ENCODE measurements at places on chromosomes 12 and 14.

GRCh38 chr14:97543221-97543620 is 746.0 kb downstream of the VRK1 start:
- DNase-seq: no peak

DNA sequence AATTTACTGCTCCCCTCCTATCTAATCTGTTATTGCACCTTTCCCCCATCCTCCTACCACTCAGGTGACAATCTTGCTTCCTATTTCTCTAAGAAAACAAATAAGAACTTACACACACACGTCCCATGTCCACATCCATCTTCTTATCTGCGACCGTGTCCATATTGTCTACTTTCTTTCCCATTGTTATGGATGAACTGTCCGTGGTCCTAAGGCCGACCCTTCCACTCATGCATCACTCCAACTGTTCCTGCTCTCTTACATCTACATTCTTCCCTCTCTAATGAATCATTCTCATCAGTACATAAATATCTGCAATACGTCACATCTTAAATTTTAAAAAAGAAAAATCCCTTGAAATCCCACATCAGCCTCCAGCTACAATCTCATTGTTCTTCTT is 30.0 kb downstream of the ZFYVE1 start:
- no peak for DNase-seq

- DNase-seq: no peak
Measured at GRCh38 chr14:91277546-91278382, 33.3 kb upstream of the GPR68 start.

DNA sequence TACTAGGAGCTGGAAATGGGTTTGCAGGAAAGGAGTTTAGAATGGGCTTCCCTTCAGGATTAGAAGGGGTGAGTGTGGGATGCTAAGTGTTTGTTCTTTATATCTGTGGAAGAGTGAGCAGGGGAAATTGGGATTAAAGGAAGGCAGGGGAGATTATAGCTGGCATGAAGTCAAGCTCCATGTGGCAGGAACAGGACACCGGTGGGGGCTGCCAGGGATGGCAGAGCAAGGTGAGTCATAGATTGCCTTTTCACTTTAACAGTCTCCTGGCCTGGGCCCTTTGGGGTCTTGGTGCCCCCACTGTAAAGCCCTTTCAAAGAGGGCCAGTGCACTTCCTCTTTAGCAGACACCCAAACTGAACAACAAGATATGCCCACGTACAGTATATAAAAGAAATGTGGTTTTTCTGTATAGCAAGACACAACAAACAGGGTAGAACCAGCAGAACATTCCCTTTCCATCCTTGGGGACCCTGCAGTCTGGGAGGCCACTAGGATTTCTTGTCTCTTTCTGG is 23.1 kb upstream of the FBXO21 start:
- DNase-seq: no peak

GRCh38 chr12:118346895-118347294 is 25.8 kb downstream of the TAOK3 start:
- no peak for DNase-seq

GRCh38 chr12:50612882-50613281 is 108.1 kb downstream of the DIP2B start:
- no peak for DNase-seq

- no peak for DNase-seq
Measured at GRCh38 chr14:94048691-94049624, 22.8 kb downstream of the OTUB2 start.

DNA sequence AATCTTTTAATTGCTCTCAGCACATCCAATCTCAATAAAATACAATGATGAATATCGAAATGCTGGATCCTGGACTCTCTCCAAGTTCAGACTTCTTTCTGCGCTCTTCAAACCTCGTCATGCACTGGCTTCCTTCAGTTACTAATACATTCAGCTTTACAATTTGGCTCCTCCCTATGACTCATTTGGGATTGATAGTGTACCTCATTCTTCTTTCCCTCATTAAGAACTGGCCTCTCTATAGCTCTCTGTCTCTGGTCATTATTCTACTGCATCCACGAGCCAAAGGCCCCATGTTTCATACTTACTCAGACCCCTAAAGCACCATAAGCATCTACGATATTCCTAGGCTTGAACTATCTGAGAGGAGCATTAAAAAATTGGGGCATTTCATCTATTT is 4.9 kb downstream of the TSPAN8 start:
- DNase-seq: peak; percentile 63

- DNase-seq: no peak
Measured at GRCh38 chr12:124952801-124953200, 36.1 kb downstream of the DHX37 start.

- peak; percentile 43 for DNase-seq
Measured at GRCh38 chr12:117850048-117850447, 118.7 kb downstream of the KSR2 start.

GRCh38 chr14:64444984-64445845 is 20.1 kb upstream of the AKAP5 start:
- DNase-seq: peak; percentile 76

DNA sequence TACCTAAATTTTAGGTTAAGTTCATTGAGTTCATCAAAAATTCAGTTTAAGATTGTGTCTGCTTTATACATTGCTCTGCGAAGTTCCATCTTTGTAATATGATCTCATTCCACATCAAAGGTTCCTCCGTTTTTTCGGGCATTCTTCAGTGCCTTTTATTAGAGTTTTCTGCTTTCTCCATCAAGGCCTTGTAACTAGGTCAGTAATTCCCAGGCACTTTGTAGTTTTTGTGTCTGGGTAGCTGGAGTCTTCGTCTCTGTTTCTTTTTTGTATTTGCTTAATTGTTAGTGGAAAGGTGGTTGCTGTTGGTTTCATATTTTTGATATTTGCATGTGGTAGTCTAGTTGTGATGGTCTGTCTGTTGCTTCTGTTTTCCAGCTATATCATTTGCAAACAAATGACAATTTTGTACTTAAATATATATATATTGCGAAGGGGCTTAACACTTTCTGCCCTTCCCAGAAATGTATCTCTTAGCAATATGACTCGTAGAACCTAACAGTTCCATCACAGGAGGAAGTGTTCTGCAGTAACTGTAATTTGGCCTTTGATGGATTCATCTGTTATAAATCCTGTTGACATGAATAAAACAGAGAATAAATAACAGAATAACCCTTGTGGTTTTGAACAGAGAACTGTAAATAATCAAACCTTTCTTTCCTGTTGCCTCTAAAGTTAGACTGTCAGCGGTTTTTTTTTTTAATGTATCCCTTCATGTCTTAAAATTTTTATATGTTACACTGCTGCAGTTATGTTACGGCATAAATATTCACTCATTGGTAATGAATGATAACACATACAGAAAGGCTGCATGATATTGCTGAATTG is 88.4 kb upstream of the DYNC1H1 start:
- DNase-seq: no peak

DNA sequence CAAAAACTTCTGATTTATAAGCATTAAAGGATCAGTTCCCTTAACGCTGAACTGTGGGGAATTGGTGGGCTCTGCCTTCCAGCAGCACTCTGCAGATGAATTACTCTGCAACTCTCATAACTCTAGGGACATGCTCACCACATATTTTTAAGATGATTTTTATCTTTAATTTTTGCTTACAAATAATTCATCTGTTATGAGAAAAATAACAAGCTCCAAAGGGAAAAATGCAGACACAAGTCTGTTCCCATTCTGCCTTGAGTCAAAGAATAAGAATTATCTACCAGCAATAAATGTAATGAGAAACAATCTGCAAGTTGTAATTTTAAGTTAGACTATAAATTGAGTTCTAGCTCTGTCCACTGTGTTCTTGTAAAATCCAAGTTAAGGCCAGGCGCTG is 133.1 kb upstream of the MDM1 start:
- DNase-seq: no peak

Data from A172 (cell line).